ENCODE measurements at places on chromosomes 4 and X.

DNA sequence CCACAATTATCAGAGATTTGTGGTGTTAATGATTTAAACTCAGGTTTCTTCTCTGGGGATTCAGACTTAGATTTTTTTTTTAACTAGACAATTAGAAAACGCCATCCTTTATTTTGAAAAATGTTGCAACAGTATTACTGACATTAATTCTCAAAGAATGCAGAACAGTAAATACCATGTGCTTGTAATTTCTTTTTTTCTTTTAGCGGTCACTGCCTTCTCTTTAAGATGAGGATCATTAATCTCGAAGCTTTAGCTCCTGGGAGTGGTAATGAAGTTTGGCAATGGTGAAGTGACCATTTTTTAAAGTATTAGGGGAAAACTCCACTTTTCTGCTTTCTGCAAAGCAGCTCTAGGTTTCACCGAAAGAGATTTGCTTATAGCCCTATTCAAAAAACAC, 164.0 kb upstream of the MBNL3 start:
- DNase-seq: no peak

GRCh38 chr4:110854021-110854678, 231.3 kb upstream of the PITX2 start:
- DNase-seq: no peak

- DNase-seq: no peak
Observed at GRCh38 chr4:176957353-176958118, 164.8 kb upstream of the VEGFC start.

- DNase-seq: no peak
Observed at GRCh38 chrX:55161581-55161980, 58.6 kb upstream of the PAGE5 start.

- no peak for DNase-seq
Observed at GRCh38 chr4:178612733-178613132, 1170.5 kb upstream of the AGA start.

GRCh38 chrX:17375367-17375636, 302 bp downstream of the NHS start:
- no peak for DNase-seq

- no peak for DNase-seq
Observed at GRCh38 chrX:12975670-12975965, 708 bp downstream of the TMSB4X start.

- DNase-seq: no peak
Observed at GRCh38 chr4:40992472-40993295, 221.7 kb downstream of the APBB2 start.

DNA sequence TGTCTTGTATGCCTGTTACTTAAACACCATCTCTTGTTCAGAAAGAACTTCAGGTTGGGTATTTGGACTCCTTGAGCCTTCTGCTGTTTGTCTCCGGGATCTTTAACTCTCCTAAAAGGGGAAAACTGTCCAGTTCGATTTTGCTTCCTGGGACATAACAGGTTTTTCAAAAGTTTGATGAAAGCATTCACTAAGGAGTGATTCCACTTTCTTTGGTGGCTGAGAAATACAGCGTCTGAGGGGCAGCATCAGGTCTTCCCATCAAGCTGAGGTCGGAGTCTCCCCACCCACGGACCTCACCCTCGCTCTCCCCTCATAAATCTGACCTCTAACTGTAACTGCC, 1.4 kb downstream of the AFAP1 start:
- DNase-seq: no peak

GRCh38 chr4:170721812-170722373, 632.1 kb upstream of the AADAT start:
- no peak for DNase-seq

DNA sequence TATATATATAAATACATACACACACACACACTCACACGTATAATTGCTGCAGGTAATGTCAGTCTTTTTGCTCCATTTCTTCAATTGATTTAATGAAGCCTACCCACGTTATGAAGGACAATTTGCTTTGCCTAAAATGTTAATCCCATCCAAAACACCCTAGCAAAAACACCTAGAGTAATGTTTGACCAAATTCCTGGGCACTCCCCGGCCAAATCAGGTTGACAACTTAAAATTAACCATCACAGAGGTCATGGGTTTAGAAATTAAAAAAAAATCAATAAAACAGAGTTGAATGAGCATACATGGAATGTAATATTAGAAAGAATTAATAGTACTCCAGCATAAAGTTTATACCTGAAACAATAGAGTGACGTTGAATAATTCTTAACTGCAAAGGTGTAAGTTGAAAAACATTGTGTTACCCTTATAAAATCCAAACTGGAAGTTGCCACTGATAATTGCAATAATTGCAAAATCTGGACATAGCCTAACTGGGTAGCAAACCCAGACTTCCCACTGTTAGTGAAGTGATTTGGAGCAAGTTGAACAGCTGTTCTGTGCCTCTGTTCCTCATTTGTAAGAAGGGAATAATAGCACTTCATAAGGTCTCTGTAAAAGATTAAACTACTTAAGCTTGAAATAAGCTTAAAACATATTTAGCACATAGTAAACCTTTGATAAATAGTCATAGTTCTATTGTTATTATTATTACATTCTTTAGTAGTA, 2120.5 kb downstream of the PCDH7 start:
- DNase-seq: no peak

DNA sequence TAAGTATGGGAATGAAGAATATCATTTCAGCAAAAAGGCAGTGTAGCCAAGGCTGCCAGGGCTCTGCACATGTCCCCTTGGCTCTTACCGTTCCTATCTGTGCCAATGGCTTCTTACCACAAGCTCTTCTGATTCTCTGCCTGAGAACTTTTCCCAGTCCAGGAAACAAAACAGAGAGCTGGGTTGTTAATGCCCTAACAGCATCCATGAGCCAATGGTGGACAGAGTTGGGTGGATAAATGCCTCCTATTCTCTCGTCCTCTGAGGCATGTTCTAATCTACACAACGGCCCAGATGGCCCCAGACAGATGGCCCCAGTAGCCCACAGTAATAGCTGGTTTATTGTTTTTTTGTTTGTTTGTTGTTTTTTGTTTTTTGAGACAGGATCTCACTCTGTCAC, 28.0 kb downstream of the SCD5 start:
- no peak for DNase-seq

DNA sequence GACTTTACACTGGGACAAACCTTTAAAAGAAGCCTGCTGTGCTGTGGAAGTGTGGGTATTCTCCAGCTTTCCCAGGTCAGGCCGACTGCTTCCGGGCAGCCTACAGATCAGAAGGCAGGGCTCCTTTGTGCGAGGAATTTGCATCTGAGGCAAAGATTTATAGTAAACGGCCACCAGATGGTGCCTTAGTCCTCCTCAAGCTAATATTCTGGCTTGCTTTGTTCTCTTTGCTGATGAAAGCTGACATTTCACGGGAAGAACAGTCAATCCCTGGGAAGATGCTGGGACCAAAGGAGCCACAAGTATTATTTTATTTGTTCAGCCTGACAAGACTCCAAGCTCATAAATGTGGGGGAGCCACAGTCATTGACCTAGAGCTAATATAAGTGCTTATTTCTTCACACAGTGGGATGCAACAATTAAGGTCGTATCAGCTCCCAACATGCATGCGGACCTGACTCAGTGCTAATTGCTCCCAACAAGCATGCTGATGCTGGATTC, 120.7 kb upstream of the TRIM2 start:
- peak; percentile 20 for DNase-seq

GRCh38 chr4:72875138-72875537, 194.4 kb downstream of the COX18 start:
- no peak for DNase-seq

GRCh38 chrX:40096395-40097091, 1.2 kb downstream of the BCOR start:
- DNase-seq: no peak

GRCh38 chrX:139008185-139008584, 296.7 kb upstream of the FGF13 start:
- no peak for DNase-seq

GRCh38 chr4:186203406-186203805, 12.0 kb downstream of the CYP4V2 start:
- no peak for DNase-seq

GRCh38 chr4:156889616-156890594, 81.7 kb downstream of the PDGFC start:
- DNase-seq: no peak

DNA sequence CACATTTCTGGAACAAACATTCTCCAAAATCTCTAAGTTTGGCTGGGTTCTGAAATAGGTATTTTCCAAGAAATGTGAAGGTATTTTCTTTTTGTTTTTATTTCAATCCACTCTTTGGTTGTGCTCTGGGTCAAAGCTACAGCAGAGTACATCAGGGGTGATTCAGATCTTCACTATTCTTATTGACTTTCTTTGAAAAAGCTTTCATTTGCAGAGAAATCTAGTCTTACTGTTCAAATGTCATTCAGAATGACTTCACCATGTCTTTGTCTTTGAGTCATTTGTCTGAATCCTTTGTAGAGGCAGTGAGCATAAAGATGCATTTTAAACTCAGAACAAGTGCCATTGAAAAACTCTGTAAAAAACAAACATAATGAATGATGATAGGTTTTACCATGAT, 547.2 kb upstream of the ADGRL3 start:
- no peak for DNase-seq

- DNase-seq: no peak
Observed at GRCh38 chr4:123784626-123785025, 388.0 kb downstream of the SPRY1 start.

DNA sequence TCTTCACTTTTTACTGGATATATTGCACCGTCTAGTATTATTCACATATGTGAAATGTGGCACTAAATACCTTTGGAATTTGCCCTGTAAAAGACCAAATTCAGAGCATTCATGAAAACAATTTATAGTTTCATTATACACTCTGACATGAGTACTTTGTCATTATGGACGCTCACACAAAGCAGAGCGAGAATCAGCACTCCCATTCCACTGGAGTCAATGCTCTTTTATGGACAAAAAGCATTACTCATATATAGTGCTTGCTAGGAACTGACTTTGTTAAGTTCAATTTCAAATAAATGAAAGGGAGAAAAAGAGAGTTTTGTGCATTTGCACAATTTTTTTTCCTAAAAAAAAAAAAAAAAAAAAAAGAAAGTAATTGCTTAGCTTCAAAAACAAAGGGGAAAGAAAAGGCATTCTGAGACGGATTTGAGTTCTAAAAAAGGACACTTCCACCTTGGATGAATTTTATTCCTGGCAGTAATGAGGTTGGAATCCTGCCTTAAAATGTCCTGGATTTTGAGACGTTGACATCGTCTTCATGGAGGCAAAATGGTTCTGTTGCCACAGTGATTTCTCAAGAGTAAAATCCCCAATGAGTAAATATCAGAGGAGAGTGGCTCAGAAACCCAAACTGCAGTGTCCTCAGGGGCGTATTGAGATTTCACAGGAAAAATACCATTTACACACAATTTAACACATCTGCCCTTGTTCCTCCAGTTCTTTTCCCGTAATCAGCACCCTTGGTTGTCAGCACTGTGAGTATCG, 34.8 kb downstream of the CCDC149 start:
- DNase-seq: no peak

GRCh38 chr4:139575072-139575471, 19.1 kb upstream of the SETD7 start:
- no peak for DNase-seq

DNA sequence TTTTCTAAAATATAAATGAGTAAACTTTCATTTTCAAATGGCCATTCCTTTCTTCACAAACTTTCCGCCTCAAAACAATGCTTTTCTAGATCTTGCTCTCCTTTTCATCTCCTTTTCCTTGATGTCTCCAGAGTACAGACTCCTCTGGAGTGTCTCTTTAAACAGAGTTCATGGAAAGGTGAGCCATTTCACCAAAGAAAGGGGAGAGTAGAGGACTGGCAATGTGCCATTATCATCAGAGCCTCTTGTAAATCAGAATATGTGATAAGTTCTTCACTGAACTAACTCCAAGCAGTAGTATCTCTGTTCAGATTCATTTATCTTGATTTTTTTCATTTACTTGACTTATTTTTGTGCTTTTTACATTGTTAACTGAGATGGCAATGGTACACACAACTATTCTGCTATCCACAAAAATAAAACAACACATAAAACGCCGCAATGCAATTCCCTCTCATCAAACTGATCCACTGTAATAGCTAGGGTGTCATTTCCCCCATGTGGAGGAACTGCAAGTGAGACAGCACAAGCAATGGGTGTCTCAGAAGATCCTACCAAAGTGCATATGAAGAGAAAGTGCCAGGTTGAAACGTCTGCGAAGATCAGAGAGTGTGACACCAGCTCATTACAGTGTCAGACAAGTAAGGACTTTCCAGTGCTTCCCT, 125.4 kb downstream of the RASL11B start:
- no peak for DNase-seq

DNA sequence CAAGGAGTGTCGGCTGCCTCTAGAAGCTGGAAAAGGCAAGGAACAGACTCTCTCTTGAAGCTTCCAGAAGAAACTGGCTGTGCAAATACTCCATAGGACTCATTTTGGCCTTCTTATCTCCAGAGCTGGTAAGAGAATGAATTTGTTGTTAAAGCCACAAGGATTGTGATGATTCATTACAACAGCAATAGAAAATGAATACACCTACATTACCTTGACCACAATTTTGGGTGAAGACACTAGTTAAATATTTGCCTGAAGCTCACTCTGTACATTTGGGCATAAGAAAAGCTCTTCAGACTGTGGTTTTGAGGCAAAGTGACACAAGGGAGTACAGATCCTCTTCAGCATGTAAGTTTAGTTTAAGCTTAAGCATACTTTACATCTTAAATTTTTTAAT, 134.5 kb upstream of the TLL1 start:
- no peak for DNase-seq

GRCh38 chrX:14941301-14941700, 68.1 kb downstream of the MOSPD2 start:
- DNase-seq: no peak

DNA sequence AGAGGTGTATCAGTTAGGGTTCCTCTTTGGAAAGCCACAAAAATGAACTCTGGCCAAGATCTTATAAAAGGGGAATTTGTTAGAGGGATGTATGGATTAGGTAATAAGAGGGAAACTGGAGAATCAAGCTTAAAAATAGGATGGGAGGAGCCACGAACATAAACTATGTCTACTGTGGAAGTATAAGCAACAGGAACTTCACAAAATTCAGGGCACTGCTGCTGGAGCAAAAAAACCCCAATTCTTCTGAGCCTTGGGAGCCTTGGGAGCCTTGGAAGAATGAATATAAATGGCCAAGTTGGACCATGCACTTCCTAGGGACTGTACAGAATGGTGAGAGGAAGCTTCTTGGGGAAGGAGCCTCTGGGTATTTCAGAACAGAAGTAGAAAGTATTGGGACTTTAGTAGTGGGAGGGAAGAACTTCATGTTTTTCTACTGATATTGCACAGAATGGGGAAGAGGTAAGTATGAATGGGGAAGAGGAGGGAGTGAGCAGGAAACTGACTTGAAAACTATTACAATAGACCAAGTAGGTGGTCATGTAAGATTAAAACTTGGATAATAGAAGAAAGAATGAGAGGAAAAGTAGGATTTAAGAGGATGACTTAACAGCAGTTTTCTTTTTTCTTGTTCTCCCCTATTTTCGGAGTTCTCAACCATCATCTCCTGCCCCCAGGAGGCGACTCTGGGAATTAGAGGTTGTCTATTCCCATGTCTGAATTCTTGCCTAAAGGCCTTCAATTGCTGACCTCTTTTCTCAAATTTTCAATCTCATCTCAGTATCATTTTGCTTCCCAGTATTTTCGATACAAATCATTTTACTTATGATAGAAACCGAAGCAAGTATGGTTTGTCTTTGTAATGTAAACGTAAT, 44.4 kb upstream of the TAPT1 start:
- no peak for DNase-seq

GRCh38 chr4:106583567-106583966, 215.0 kb upstream of the GIMD1 start:
- DNase-seq: no peak

GRCh38 chr4:39820186-39820585, 122.2 kb downstream of the UBE2K start:
- no peak for DNase-seq

GRCh38 chr4:184649971-184650855, 675 bp downstream of the PRIMPOL start:
- no peak for DNase-seq
